CD4-positive, alpha-beta memory T cell (primary cell): ENCODE measurements at places on chromosomes 11 and 22. TPM values are rescaled to one million over a fixed set of nuclear protein-coding genes. Genes with fewer than 3 reads are reported as not detected.

The DGCR6 gene
- polyA plus RNA-seq: 1.6 TPM

The SGSM1 gene
- 0.08 TPM for polyA plus RNA-seq

The BATF2 gene
- not detected for polyA plus RNA-seq

The HORMAD2 gene
- not detected for polyA plus RNA-seq

The POU2AF3 gene
- not detected for polyA plus RNA-seq

DNA sequence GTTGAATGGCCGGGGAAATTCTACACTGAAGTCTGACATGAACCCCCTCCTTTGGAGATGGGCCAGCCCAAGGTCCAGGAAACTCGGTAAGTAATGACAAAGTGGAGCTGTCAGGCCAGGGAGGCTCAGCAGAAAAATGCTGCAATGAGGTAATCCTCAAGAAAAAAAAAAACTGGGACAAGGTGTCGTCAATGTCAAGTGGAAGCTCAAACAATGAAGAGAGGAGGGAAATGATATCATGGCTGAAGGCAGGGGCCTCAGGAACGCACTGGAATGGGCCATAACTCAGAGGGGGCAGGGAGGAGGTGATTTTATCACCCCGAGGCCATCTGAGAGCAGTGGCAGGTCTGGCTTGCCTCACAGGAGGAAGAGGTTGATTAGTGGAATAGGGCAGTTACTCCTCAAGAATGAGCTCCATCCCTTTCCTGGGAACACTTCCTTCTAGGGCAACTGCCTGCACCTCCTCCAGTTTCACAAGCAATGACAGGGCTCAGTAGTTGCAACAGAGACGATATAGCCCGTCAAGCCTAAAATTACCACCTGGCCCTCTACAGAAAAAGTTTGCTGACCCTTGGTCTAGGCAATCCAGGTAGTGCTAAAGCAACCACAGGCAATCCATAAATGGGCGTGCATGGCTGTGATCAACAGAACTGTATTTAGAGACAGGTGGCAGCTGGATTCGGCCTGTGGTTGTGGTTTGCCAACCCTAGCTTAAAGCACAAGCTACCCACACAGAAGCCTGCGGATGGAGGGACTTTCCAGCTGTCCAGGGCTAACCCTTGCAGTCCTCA, 65.2 kb downstream of the FBXO7 start:
- DNase-seq: no peak
